Stimulated activated CD8-positive, alpha-beta memory T cell treated with anti-CD3 and anti-CD28 coated beads, Interleukin-15, amount 100 ng/mL, for 24 hours (primary cell): ENCODE measurements at places on chromosomes 2 and 18.

DNA sequence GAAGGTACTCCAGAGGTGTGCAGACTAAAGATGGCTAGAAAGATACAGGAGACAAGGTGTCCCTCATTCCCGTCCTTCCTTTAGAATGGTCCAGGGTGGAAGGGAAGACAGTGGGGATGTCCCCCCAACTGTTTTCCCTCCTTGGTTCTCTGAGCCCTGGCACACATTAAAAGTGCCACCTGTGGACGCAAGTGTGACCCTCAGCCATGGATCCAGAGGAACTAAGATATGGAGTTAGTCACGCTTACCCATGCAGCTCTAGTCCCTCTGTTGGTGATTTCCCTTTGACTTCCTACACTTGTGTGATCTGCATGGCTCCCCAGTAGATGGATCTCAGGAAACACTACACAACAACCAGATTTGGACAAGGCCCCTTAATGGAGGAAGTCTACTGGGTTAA, 113.1 kb upstream of the SRD5A2 start:
- DNase-seq = no peak

- DNase-seq = no peak
Observed at GRCh38 chr18:58223717-58224424, 179.8 kb downstream of the NEDD4L start.

- no peak for DNase-seq
Observed at GRCh38 chr18:12076424-12077140, 17.1 kb upstream of the ANKRD62 start.

- DNase-seq = no peak
Observed at GRCh38 chr2:73780237-73780582, 307 bp upstream of the DUSP11 start.

DNA sequence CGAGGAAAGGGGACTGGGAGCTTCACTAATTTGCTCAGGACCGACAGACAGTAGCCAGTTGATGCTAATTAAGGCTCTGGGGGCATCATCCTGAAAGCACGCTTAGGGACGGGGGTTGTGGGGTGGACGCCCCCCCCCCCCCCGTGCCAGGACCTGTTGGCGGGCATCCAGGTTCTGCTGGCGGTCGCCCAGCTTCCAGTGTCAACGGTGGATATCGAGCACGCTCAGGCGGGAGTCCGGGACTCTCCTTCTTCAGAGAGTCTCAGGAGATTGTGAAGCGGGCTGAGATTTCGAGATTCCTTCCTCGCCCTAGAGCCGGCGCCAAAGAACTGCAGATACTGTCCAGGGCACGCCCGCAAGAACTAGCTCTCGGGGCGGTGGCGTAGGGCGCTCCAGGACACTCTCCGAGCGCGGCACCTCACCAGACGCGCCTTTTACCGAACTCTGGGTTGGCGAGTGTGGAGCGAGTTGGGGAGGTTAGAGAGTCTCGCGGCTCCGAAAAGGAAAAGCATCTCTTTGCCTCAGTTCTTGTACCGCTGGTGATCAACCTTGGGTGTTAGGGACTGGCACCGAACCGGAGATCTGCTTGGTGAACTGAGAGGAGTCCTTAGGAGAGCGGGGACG, 5.6 kb downstream of the RAX start:
- no peak for DNase-seq

DNA sequence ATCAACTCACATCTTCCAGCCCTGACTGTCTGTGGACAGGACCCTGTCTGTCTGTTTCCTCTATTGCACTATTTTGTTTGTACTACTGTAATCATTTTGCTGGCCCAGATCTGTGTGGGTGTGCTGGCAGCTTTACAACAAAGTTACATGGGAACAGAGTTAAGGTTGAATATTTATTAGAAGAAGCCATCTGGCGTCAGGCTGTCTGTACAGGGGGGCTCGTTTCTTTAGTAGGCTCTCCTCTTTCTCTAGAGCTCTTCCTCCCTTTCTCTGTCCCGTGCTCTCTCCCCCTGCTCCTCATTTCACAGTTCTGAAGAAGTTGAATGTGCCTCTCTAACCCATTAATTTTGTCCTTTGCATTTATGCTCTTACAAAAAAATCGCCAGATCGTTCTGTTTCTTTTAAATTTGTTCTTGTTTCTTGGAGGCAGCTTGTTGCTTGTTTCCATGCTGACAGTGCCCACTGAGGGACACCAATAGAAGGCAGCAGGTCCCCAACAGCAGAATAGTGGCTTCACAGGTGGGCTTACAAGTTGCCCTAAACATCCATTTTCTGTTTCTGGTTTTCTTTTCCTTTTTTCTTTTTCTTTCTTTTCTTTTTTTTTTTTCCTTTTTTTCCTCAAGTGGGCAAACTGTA, 315.2 kb upstream of the ZEB2 start:
- no peak for DNase-seq

- no peak for DNase-seq
Observed at GRCh38 chr2:120167272-120167671, 55.9 kb downstream of the TMEM185B start.

- DNase-seq = no peak
Observed at GRCh38 chr2:173059971-173060461, 15.6 kb upstream of the MAP3K20 start.

DNA sequence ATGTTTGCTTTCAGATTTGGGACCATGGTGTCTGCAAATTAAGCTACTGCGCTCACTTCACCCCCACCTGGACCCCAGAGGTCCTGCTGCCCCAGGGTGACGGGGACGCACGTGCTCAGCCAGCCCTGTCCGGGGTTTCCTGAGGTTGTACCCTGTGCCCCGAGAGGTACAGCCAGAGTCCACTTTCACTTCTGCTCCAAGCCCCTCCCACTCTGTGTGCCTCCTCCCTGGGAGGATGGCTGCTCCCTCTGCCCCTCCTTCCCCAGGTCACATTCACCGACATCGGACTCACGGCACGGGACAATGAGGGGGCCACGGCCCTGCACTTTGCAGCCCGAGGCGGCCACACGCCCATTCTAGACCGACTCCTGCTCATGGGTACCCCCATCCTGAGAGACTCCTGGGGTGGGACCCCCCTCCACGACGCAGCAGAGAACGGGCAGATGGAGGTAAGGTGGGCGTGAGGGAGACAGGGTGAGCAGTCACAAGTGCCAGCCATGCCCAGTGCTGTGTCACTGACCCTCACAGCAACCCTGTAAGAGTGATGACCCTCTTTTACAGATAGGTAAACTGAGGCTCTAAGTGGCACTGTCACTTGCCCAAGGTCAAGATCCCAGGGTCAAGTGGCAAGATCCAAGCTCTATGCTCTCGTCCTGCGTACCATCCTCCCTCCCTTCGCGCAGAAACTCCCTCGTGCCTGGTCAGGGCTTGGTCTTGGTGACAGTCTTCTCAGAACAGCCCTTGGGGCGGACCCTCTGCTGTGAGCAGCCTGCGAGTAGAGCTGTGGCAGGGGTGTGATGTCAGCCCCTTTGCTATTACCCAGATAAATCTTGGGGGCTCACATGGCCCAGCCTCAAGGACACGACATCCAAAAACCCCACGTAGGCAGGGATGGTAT, 7.6 kb downstream of the ESPNL start:
- DNase-seq = no peak

DNA sequence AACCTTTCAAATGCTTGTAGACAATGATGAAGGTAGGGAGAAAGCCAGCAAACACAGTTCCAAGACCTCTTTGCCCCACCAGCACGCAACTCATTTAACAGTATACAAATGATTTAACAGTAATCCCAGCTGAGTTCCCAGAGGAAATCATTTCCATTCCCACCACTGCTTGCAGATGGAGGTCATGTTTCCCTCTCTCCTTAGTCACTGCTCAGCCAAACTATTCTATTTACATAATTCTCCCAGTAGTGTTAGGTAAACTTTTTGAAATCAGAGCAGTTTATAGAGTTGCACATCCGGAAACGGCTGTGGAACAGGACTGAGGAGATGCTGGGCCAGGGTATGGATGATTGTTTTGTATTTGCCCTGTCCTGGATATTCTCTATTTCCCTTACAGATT, 328.5 kb downstream of the FIGN start:
- no peak for DNase-seq

GRCh38 chr2:17648581-17648980, 105.0 kb downstream of the SMC6 start:
- DNase-seq = no peak

- DNase-seq = no peak
Observed at GRCh38 chr2:226837787-226838603, 2.1 kb downstream of the RHBDD1 start.

- DNase-seq = no peak
Observed at GRCh38 chr2:11977766-11978524, 231.5 kb downstream of the LPIN1 start.

- DNase-seq = no peak
Observed at GRCh38 chr2:207767461-207768167, 2.1 kb downstream of the FZD5 start.

- DNase-seq = no peak
Observed at GRCh38 chr2:12110074-12110473, 363.6 kb downstream of the LPIN1 start.

GRCh38 chr18:44036501-44036900, 644.2 kb upstream of the SETBP1 start:
- no peak for DNase-seq

DNA sequence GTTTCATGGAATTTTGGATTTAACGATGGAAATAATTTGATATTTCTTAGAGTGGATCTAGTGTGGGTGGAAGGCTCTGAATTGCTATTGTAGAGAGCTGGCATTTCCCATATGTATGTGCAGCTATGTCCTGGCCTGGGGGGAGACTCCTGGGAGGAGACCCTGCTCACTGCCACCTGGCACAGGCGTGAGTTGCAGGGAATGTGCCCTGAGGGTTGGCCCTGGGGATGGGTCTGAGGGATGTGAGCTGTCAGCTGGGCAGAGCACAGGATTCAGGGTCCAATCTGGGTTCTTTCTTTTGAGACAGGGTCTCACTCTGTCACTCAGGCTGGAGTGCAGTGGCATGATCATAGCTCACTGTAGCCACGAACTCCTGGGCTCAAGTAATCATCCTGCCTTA, 120.2 kb downstream of the CLIP4 start:
- no peak for DNase-seq

DNA sequence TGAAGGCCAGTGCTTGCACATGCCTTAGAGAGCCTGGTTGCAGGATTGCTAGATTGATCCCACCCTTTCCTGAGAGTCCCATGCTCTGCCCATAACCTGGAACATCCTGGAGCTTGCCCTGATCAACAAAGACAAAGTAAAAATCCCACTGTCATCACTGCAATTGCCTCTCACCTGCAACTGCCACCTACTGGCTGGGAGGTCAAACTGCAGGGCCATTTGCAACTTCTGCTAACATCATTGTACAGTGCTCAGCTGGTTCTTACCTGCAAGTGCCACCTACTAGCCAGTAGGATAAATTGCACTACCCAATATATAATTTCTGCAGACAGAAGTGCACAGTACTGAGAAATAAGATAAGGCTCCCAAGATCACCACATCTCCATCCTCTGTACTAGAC, 947.5 kb downstream of the CPS1 start:
- no peak for DNase-seq

DNA sequence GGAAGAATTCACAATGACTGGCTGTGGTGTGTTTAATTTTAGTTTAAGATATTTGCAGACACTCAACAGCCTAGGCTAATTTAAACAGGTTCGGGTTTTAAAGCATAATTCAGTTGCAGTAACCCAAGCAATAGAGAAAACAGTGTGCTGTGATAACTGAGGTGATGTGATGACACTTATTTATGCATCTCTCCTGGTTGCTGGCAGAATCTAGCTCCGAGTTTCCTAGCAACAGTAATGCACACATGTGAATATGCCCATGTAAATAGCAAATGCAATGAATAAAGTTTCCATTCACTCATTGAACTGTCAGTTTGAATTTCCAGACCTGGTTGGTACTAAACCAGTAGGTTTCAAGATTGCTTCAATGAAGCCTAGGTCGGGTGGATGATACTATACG, 426.5 kb downstream of the TMX3 start:
- no peak for DNase-seq
